ENCODE measurements at places on chromosomes 4 and X. TPM values are rescaled to one million over a fixed set of nuclear protein-coding genes. Genes with fewer than 3 reads are reported as not detected.

Gene ARHGAP36
- total RNA-seq = not detected

Gene SYTL4
- 3.0 TPM for total RNA-seq

Gene MAGEA2
- not detected for total RNA-seq

Gene POF1B
- 2.6 TPM for total RNA-seq

Gene MAPK10
- 0.61 TPM for total RNA-seq

Gene CNKSR2
- 3.1 TPM for total RNA-seq

Gene CT45A1
- not detected for total RNA-seq

Gene CNGA1
- total RNA-seq = not detected

Gene CC2D2A
- total RNA-seq = 12.2 TPM

Gene CFAP47
- not detected for total RNA-seq

Gene LDB2
- not detected for total RNA-seq
